ENCODE measurements at places on chromosomes 11 and 22.

DNA sequence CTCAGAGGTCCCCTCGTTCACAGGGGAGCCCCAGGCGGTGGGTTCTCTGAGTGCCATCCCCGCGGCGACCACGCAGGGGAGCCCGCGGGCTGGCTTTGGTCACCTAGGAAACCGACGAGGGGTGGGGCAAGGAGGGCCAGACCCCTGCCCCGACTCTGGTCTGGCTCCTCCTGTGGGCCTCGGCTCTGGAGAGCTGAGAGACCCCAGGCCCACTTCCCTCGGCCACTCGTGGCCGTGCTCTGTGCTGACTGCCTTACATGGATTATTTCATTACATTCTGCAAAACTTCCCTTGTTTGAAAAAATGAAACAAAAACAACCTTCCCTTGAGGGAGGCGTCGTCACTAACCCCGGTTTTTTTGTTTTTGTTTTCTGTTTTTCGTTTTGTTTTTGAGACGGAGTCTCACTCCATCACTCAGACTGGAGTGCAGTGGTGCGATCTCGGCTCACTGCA, 15.1 kb upstream of the CYTH4 start:
- DNase-seq = peak; percentile 36

GRCh38 chr22:35400501-35400790, 506 bp downstream of the MCM5 start:
- no peak for DNase-seq

- no peak for DNase-seq
These were observed 17.4 kb downstream of the RIBC2 start for GRCh38 chr22:45430871-45431270.

DNA sequence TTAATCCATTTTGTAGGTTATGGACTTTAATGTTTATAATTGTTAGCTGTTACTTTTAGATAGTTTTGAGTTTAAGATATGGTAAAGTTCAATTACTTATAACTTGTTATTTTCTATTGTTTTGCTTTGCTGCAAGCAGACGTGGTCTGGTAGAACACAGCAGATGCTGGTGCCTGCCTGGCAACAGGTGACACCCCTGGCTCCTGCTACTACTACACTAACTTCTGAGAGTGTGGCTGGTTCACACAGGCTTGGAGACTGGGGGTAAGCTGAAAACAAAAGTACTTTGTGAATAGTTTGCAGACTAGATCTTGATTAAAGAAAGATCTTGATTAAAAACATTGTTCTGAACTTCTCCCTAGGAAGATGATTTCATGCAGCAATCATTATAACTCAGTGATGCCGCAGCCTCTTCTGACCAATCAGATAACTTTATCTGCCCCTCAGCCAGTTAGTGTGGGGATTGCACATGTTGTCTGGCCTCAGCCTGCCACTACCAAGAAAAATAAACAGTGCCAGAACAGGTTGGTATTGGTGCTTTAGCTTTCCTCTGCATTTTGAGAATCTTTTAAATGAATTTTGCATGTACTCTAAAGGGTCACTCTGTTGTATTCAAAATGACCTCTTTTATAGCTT, 90.4 kb downstream of the HIPK3 start:
- no peak for DNase-seq

DNA sequence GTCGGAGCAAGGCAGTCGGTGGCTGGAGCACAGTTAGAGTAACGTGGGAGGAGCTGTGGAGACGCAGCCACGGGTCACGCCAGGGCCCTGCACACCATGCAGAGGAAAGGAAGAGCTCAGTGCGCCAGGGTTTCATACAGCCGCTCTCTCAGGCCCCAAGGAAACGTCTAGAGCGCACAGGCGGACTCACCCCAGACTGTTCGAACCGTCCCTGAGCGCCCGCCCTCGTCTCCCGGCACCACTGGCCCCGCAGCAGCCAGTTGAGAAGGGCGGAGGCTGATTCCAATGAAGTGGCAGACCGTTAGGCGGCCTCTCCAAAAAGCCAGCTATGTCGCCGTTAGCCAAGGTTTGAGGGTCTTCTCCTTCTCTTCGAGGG, 483 bp upstream of the HYLS1 start:
- no peak for DNase-seq

DNA sequence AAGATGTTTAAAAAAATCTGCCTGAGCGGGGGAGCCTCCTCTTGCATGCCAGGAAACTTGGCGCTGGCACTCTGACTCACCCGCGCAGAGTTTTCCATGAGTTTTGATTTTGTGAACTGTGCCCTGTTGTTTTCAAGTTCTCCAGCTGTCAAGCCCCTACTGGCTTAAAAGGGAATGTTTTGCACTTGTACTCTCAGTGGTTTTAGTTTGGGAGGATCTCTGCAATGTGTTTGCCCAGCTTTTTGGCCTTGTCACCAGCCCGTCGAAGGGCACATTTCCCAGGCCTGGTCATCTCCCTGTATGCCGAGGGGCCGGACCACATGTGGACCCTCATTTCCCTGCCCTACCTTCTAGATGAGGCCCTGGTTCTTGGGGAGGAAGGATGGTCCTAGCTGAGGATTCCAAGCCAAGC, 12.2 kb downstream of the MRGPRF start:
- DNase-seq = peak; percentile 79

DNA sequence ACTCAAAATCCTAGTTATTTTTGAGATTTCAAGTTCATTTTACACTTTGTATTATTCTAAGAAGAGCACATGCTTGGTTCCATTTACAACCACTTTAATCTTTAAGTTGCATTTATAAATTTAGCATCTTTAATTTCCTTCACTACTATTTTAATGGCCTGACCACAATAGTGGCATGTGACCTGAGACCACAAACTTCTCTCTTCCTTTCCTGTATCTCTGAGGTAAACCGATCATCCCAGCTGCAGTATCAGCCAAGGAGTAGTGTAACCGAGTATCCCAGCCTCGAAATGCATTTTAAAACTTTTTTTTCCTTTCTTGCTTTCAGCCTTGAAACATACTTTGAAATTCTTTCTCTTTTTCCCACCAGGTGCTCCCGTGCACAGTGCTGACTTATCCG, 28.7 kb upstream of the CBX6 start:
- DNase-seq = no peak

DNA sequence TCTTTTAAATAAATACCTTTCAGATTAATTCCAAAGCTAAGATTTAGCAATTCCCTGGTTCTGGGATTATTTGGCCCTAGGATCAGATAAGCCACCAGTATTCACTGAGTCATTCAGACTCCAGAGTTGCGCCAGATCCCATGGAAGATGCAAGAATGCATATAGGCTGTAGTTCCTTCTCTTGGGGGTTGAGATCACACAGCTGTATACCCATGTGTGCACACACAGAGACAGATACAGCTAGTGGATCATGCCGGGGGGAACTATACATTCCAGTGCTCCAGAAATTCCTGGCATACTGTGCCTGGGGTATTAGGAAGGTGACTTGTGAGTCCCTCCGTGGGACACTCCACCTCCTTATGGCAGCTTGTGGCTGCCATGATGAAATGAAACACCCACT, 75.4 kb downstream of the ZBTB16 start:
- peak; percentile 96 for DNase-seq

- no peak for DNase-seq
These were observed 245.9 kb downstream of the MIAT start for GRCh38 chr22:26903030-26903856.

DNA sequence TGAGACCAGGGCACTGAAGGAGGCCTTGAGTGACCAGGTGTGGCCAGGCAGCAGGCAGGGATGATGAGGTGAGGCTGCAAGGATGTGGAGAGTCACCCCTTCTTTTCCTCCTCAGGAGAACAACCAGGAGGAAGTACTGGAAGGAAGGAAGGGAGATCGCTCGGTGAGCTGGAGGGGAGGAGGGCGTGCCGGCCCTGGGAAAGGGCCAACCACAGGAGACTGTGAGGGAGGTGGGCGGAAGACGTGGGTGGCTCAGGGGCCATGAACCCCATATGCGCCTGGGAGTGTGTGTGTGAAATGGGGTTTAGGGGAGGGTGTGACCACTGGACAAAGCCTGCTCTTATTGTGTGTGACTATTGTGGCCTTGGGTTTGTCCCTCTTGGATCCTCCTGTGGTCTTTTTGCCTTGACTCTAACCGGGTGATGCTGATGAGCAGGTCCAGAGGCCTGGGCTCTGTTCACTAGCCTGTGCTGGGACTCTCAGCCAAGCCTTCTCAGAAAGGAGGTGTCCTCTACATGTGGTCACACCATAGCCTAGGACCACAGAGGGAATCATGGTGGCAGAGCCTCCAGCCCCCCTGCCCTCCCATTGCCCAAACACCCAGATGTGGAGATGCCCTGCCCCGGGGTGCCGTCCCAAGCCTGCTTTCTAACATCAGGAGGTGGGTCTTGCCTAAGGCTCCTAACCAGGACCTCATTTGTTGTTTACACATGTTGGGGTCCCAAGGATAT, 41.3 kb upstream of the TUB start:
- no peak for DNase-seq

DNA sequence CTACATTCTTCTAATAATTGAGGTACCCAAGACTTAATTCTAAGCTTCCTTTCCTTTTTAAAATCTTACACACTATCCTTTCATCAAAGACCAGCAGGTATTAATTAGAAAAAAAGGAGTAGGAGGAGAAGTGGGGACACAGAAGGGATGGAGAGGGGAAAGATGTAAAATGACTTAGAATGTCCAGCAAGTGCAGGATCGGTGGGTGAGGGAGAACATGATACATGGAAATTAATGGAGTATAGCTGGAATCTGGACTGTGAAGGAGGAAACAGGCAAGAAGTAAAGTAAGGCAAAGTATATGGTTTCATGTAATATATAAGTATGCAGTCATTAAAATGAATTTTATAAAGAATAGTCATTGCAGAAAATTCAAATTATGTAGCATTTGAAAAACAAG, 63.7 kb upstream of the SC5D start:
- DNase-seq = no peak

- no peak for DNase-seq
These were observed 530.4 kb upstream of the TENM4 start for GRCh38 chr11:79971255-79971654.

DNA sequence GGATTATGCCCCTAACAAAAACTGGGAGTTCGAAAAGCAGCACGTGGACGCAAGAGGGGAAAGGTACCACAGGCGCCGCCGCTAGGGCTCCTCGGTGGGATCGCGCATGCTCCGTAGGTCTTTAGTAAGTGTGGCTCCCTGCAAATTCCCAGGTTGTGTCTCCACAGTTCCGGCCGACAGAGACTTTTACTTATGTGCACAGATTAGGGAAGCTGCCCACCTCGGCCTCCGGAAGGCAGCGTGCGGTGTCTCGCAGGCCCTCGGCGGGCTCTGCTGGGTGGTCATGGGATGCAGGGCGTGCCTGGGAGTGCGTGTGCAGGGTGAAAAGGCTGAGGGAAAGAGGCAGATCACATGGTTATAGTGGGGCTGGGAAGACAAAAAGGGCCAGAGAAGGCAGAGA, 39.7 kb upstream of the PANX1 start:
- DNase-seq = no peak

DNA sequence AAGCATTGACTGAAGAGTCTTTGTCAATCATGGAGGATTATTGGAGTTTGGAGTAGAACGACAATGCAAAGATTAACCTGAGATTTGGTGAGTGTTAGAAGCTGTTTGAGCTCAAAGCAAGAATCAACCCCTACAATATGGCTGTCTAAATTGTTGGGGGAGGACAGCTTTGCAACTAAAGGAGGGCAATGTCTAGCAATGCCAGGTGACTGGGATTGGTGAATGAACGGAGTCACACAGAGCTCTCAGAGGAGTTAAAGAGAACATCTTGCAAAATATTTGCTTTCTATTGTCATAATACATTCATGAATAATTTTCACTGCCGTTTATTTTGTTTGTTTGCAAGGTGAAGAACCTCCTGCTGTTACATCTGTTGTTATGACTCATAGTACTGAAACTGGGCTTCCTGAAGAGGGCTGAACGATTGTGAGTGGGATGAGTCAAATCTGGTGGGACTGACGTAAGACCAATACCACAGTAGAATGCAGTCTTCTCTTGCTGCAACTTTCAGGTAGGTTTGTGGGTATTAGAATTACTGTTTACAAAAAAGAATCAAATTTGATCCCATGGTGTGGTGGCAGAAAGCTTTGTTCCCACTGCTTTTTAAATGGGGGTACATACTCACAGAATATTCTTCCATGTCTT, 281.9 kb downstream of the CADM1 start:
- peak; percentile 91 for DNase-seq

- DNase-seq = no peak
These were observed 349.9 kb downstream of the CADM1 start for GRCh38 chr11:115154355-115154736.

DNA sequence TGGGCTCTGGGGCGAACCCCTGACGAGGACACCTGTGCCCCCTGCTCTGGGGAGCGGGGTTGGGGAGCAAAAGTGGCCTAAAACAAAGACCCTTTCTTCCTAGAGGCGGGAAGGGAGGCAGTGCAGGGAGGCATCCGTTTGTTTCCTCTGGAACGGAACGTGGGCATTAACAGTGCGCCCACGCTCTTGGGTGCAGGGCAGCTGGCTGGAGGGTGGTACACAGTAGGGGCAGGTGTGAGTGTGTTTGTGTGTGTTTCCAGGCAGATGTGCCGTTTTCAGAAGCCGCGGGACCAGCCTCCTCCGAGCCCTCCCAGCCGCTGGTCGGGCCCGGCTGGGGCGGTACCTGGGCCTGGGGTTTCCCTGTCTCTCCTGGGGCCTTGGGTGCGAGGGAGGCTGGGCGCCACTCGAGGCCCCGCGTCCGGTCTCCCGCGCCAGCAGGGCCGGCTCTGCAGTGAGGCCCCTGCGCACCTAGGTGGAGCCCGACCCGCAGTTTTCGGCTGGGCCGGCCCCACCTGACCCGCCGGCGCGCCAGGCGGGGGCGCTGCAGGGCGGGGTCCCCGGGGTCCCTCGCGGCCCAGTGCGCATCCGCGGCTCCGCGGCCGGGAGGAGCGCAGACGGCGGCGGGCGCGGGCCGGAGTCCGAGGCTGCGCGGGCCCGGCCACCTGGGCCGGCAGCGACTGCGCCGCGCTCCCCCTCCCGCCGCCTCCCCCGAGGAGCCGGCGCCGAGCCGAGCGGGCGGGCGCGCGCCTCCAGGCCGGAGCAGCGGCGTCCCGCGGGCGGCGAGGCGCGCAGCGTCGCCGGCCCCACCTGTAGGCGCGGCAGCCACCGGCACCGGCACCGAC, 1252.7 kb downstream of the BRD1 start:
- DNase-seq = peak; percentile 70

- no peak for DNase-seq
These were observed 6.1 kb upstream of the SSTR3 start for GRCh38 chr22:37218399-37218770.

- no peak for DNase-seq
These were observed 30.7 kb downstream of the PARVG start for GRCh38 chr22:44211256-44211945.

GRCh38 chr11:67022961-67023956, at the start of gene SYT12:
Gene SYT12 (plus strand): TSS chr11:67023134. CDS start chr11:67030145, 7,011 bp downstream.
- DNase-seq = no peak

Measured in fibroblast of skin of right quadriceps (primary cell).